Activated CD4-positive, alpha-beta T cell treated with anti-CD3 and anti-CD28 coated beads, Interleukin-2, amount 10 ng/mL, durations not matched to agents 7 days and 5 days (primary cell): ENCODE measurements at places on chromosomes 1 and 21. TPM values are rescaled to one million over a fixed set of nuclear protein-coding genes. Genes with fewer than 3 reads are reported as not detected.
A peak's percentile ranks its signal among the peaks of the same experiment; 100 is the strongest.

ASB17 gene
- not detected for total RNA-seq

PDPN gene
- total RNA-seq: not detected

AGO4 gene
- total RNA-seq: 17.5 TPM

GNPAT gene
- total RNA-seq: 40.1 TPM

SLC30A2 gene
- not detected for total RNA-seq

SLC22A15 gene
- total RNA-seq: 0.81 TPM

DNA sequence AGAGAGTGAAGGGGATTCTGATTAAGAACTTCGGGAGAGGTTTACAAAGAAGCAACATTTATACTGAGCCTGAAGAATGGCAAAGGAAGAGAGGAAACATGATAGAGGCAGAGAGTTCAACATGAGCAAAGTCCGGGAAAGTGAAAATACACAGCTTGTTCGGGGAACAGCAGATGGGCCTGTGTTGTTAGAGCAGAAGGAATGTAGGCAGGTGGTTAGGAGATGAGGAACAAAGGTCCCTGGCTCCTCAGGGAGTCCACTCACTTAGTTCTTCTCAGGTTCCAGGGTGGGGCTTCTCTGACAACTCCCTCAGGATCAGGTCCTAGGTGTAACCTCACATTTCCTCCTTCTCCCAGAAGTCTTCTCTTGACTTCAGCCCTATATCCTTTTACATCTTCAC lies 5.1 kb upstream of the ZNF326 start:
- H3K36me3 ChIP-seq: no peaks in the 10 kb centered on the region
- H3K4me3 ChIP-seq: no peak overlapping the region
- DNase-seq: no peak
- H3K4me1 ChIP-seq: peaks cover 7% of the 10 kb centered on the region
- H3K27me3 ChIP-seq: peaks cover 21% of the 10 kb centered on the region

DNA sequence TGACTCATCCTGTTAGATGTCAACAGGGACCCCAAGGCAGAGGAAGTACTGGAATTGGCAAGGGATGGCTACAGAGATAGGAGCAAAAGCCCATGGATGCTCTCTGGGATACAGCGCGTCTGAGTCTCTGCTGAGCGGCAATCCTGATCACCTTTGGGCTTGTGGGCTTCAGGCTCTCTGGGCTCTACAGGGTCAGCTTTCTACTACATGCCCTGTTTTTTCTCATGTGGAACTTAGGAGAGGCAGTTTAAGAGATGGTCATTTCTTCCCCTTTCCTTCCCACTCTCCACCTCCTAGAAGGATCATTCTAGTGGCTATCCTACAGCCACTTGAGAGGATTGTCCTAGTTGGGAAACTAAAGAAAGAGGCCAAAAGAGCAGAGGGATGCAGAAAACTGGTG lies 1.3 kb downstream of the LINGO4 start:
- H3K36me3 ChIP-seq: no peaks in the 10 kb centered on the region
- no peak for DNase-seq
- no peaks in the 10 kb centered on the region for H3K27me3 ChIP-seq
- peaks cover 9% of the 10 kb centered on the region for H3K4me1 ChIP-seq
- H3K4me3 ChIP-seq: no peak overlapping the region

DNA sequence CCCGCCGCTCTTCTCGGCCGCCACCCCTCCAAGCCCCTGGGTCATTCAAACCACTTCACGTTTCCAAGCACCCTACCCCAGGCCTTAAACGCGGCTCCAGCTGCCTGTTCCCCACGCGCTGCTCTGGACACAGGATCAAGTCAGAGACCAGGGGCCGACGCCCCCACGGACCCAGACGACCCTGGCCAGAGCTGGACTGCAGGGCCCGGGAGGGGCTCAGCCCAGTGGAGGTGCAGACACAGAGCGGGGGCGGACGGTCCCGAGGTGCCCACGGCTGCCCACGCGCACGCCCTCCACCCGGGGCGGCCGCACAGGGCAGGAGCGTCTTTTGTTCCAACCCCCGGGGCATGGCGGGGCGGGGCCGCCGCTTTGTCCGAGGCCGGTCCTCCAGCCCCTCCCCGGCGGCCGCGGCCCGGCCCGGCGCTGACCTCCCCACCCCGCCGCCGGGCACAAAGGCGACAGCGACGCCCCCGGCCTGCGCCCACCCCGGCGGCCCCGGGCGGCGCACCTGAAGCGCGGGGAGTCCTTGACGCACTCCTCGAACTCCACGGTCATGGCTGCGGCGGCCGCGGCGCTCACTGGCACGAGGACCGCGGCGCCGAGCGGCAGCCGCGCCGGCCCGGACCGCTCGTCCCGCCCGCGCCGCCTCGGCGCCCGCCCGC lies 338 bp downstream of the ACAP3 start:
- peak overlapping the region; percentile 86 for H3K4me3 ChIP-seq
- H3K4me1 ChIP-seq: peaks cover 27% of the 10 kb centered on the region
- no peak for DNase-seq
- no peaks in the 10 kb centered on the region for H3K27me3 ChIP-seq
- H3K36me3 ChIP-seq: no peaks in the 10 kb centered on the region

GRCh38 chr1:99782397-99782796 lies 16.0 kb upstream of the FRRS1 start:
- H3K4me1 ChIP-seq: peaks cover 25% of the 10 kb centered on the region
- no peaks in the 10 kb centered on the region for H3K36me3 ChIP-seq
- no peak overlapping the region for H3K4me3 ChIP-seq
- DNase-seq: no peak

GRCh38 chr1:244749230-244750016 lies 86.0 kb upstream of the COX20 start:
- no peak for DNase-seq
- no peaks in the 10 kb centered on the region for H3K27me3 ChIP-seq
- H3K36me3 ChIP-seq: no peaks in the 10 kb centered on the region

DNA sequence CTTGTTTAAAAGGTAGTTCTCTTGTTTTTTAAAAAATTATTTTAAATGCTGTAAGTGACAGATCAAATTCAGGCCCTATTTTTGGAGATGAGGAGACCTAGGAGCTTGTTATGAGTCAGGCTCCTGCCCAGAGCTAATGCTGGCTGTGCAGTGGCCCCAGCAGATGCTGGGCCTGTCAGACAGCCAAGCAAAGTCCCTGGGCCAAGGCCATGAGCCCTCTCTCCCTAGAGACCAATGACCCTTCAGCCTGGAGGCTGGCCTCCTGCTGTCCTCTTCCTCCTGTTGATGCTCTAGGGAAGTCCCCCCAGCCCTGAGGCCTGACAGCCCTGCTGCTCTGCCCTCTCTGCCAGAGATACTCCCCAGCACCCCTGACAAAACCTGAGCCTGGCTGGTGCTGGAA lies 128.1 kb upstream of the CTTNBP2NL start:
- no peaks in the 10 kb centered on the region for H3K4me1 ChIP-seq
- H3K27me3 ChIP-seq: peaks cover 8% of the 10 kb centered on the region
- H3K27ac ChIP-seq: no peak overlapping the region

DNA sequence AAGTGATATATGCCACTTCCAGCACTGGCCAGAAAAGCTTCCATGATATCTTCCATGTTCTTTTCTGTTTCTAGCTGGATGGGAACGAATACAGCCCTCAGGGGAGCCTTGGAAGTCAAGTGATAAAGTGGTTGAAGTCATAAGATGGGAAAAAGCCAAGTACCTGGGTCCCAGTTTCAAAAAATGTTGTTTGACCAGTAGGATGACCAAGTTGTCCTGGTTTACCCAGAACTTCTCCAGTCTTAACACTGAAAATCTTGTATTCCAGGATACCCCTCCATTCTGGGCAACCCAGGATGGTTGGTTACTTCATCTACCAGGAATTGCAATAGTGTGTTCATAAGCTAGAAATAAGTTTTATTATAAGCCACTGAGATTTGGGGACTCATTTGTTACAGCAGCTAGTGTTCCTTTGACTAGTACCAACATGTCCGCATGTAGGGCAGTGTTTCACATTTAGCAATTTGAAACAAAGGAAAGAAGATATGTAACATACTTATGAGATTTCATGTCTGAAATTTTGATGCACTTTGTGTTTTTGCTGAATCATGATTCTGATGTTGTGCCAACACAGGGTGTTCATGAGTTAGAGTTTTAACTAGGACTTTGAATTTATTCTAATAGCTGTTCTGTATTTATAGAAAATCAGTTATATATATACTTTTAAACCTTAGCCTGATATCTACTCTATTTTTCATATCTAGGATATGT lies 139.9 kb downstream of the TPR start:
- H3K27me3 ChIP-seq: peaks cover 5% of the 10 kb centered on the region
- H3K4me1 ChIP-seq: no peaks in the 10 kb centered on the region
- H3K4me3 ChIP-seq: no peak overlapping the region
- no peak overlapping the region for H3K27ac ChIP-seq
- DNase-seq: no peak

GRCh38 chr1:164958982-164959768 lies 397.3 kb downstream of the LMX1A start:
- H3K36me3 ChIP-seq: no peaks in the 10 kb centered on the region
- no peak overlapping the region for H3K4me3 ChIP-seq
- no peaks in the 10 kb centered on the region for H3K4me1 ChIP-seq
- no peak overlapping the region for H3K27ac ChIP-seq
- no peaks in the 10 kb centered on the region for H3K27me3 ChIP-seq
- DNase-seq: no peak

GRCh38 chr21:31201548-31201947 lies 142.5 kb downstream of the TIAM1 start:
- DNase-seq: no peak
- no peaks in the 10 kb centered on the region for H3K27me3 ChIP-seq
- H3K36me3 ChIP-seq: peaks cover 6% of the 10 kb centered on the region
- peaks cover 20% of the 10 kb centered on the region for H3K4me1 ChIP-seq
- H3K27ac ChIP-seq: no peak overlapping the region
- no peak overlapping the region for H3K4me3 ChIP-seq

DNA sequence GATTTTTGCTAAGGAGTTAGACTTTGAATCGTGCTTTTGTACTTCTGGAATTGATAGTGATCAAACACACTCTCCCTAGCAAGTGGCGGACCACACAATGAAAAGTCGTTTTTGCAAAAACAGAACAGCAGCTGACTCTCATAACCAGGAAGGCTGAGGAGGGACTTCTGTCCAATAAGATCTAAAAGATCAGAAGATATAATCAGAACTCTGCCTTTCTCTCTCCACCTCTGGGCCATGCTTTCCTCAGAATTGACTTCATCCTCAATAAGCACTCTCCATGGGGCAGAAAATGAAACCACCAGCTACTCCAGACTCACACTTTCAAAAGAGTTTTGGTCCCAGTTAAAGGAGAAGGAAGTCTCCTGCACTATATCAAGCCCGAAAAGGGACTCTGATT lies 55.3 kb upstream of the SAMD13 start:
- no peak overlapping the region for H3K4me3 ChIP-seq
- no peaks in the 10 kb centered on the region for H3K4me1 ChIP-seq
- H3K27me3 ChIP-seq: no peaks in the 10 kb centered on the region
- no peak for DNase-seq
- no peak overlapping the region for H3K27ac ChIP-seq

GRCh38 chr1:61227857-61228550 lies 145.6 kb downstream of the NFIA start:
- no peaks in the 10 kb centered on the region for H3K4me1 ChIP-seq
- no peak for DNase-seq
- no peak overlapping the region for H3K27ac ChIP-seq
- peaks cover 2% of the 10 kb centered on the region for H3K27me3 ChIP-seq
- no peak overlapping the region for H3K4me3 ChIP-seq

DNA sequence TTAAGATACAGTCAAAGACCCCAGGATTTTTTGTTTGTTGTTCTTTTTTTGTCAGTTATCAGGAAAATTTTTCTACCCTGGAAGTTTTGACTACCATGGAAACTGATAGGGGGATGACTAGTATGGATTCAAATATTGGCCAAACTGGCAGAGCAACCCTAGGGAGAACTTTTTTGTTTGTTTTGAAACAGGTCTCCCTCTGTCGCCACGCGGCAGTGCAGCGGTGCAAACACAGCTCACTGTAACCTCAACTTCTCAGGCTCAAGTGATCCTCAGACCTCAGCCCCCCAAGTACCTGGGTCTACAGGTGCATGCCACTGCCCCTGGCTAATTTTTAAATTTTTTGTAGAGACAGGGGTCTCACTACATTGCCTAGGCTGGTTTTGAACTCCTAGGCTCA lies 46.6 kb downstream of the TOR3A start:
- DNase-seq: no peak
- peaks cover 9% of the 10 kb centered on the region for H3K36me3 ChIP-seq
- no peak overlapping the region for H3K4me3 ChIP-seq
- H3K27ac ChIP-seq: peak overlapping the region; percentile 17

GRCh38 chr1:204218552-204218951 lies 4.8 kb upstream of the GOLT1A start:
- H3K4me1 ChIP-seq: peaks cover 12% of the 10 kb centered on the region
- no peak overlapping the region for H3K27ac ChIP-seq
- DNase-seq: no peak
- H3K27me3 ChIP-seq: peaks cover 5% of the 10 kb centered on the region
- no peak overlapping the region for H3K4me3 ChIP-seq

GRCh38 chr1:185438936-185439335 lies 121.9 kb upstream of the IVNS1ABP start:
- peaks cover 15% of the 10 kb centered on the region for H3K4me1 ChIP-seq
- DNase-seq: no peak
- H3K27ac ChIP-seq: no peak overlapping the region
- H3K4me3 ChIP-seq: no peak overlapping the region
- no peaks in the 10 kb centered on the region for H3K27me3 ChIP-seq

GRCh38 chr21:25496825-25497482 lies 110.3 kb downstream of the MRPL39 start:
- no peak for DNase-seq
- peaks cover 4% of the 10 kb centered on the region for H3K4me1 ChIP-seq
- H3K27ac ChIP-seq: no peak overlapping the region
- no peak overlapping the region for H3K4me3 ChIP-seq
- peaks cover 6% of the 10 kb centered on the region for H3K36me3 ChIP-seq
- no peaks in the 10 kb centered on the region for H3K27me3 ChIP-seq

DNA sequence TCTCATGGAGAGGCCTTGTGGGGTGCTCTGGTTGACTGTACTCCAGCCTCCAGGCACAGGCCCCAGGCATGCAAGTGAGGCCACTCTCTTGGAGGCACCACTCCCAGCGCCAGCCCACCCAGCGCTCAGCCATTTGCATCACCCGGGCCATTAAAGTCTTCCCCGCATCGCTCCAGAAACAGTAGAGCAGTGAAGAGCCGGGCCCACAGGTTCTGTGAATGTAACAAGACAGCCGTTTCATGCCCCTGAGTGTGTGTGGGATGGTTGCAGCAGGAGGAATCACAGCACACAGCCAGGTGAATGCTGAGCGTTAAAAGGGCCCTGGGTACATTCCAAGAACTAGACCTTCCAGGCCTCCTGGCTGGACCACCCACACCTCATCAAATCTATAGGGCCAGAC lies 19.0 kb upstream of the CD2 start:
- DNase-seq: no peak
- H3K36me3 ChIP-seq: peaks cover 3% of the 10 kb centered on the region
- no peak overlapping the region for H3K27ac ChIP-seq
- H3K4me1 ChIP-seq: peaks cover 45% of the 10 kb centered on the region
- H3K27me3 ChIP-seq: no peaks in the 10 kb centered on the region
